ENCODE measurements at places on chromosomes 13 and 19.

DNA sequence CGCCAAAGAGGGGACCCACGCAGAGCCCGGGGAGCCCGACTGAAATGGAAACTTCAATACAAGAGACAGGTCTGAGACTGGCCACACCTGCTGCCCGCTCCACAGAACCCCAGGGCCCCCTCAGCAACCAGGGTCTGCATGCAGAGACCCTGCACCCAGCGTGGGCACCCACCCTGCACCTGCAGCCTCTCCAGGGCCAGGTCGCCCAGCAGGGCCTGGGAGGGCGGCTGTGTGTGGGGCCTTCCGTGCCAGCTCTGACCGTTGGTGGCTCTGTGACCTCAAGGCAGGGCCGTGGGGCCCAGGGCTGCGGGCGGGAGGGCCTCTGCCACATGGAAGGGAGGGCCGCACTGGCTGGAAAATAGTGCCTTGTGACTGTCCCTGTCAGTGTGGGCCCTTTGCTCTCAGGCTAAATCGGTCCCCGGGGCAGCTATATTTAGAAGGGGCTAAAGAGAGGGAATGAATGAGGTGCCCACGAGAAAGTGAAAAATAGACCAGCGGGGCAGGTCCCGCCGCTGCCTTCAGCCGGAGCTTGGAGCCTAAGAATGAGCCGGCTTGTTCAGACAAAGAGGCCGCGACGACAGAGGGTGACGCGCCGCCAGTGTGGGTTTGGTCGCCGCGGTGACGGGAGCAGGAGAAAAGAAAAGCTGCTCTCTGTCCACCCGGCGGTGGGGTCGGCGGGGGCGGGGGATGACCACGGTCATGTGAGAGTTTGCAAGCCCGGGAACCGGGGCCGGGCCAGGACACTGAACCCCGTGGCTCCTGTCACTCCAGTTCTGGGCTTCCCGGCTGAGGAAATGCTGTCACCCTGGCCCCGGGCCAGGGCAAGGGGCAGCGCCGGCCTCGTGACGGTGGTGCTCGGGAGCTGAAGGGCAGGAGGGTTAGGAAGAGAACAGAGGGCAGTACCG, 70.5 kb downstream of the GADD45B start:
- no peak for DNase-seq

GRCh38 chr19:42024622-42025111, 30.6 kb upstream of the ATP1A3 start:
- DNase-seq: no peak

DNA sequence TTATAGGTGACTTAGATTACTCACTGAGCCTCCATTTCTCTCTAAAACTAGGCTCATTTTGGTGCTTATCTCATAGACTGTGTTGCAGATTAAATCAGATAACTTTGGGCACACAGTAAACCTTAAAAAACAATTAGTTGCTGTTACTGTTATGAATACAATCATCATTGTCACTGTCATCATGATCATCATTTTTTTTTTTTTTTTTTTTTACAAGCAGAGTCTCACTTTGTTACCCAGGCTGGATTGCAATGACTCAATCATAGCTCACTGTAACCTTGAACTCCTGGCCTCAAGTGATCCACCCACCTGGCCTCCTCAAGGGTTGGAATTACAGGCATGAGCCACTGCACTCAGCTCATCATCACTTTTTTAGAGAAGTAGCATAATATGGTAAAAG, 60.0 kb downstream of the VWA8 start:
- no peak for DNase-seq

- no peak for DNase-seq
These were observed 5.5 kb upstream of the LILRA6 start for GRCh38 chr19:54248016-54248601.

- no peak for DNase-seq
These were observed 46.8 kb downstream of the VAV1 start for GRCh38 chr19:6819323-6819722.

GRCh38 chr13:86378628-86379027, 579.4 kb upstream of the SLITRK6 start:
- DNase-seq: no peak

- no peak for DNase-seq
These were observed 4.7 kb upstream of the RSPH6A start for GRCh38 chr19:45819769-45820168.

- DNase-seq: no peak
These were observed 11.1 kb downstream of the DAZAP1 start for GRCh38 chr19:1418496-1418775.

DNA sequence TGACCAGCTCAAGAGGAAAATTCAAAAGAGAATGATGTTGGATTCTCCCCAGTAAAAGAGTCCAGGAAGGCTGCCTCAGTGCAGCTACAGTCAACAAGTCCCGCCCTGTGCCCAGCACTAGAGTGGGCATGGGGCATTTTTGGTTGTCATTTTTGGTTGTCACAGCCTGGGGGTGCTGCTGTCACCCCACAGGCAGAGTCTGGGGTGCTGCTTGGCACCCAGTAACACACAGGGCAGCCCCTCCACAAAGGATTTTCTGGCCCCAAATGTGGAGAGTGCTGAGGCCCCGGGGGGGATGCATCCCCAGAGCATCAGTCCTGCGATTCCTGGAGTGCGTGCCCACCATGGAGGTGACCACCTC, 28.2 kb upstream of the TMEM255B start:
- no peak for DNase-seq

GRCh38 chr13:112217431-112217830, 150.5 kb downstream of the SOX1 start:
- DNase-seq: no peak

GRCh38 chr13:44758630-44759383, 182.7 kb upstream of the TSC22D1 start:
- no peak for DNase-seq

- DNase-seq: no peak
These were observed 13.2 kb downstream of the ING1 start for GRCh38 chr13:110726726-110727125.

DNA sequence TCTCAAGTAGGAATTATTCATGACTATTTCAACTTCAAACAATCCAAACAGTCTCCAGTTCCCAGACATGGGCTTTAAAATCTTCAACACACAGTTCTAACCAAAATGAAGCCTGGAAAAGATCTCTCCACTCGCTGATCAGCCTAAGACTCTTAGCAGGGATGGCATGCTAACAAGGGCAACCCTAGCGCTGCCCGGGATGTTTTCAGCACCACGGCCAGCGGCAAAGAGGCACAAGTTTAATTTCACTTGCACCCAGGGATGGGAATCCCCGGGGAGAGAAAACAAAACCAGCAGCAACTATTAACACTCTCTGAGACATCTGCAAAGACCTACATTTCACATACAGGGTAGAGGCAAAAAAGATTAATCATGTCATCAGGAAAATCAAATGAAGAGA, 43.0 kb downstream of the CACNA1A start:
- no peak for DNase-seq

DNA sequence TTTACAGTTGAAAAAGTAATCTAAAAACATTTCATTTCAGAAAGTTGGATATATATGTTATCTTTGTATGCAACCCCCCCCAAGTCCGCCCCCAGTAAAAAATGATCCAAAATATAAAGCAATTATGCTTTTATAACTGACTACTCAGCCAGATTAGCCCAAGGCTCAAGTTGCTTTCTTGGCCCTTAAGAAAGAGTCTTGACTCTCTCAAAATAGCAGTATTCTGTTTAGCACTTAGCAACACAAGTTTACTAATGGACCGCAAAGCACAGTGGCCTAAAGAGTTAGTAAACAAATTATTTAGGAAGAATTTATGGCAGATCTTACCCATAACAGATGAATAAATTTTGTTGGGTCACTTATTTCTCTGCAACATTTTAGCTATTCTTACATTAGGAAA, 86.9 kb downstream of the ELF1 start:
- no peak for DNase-seq

DNA sequence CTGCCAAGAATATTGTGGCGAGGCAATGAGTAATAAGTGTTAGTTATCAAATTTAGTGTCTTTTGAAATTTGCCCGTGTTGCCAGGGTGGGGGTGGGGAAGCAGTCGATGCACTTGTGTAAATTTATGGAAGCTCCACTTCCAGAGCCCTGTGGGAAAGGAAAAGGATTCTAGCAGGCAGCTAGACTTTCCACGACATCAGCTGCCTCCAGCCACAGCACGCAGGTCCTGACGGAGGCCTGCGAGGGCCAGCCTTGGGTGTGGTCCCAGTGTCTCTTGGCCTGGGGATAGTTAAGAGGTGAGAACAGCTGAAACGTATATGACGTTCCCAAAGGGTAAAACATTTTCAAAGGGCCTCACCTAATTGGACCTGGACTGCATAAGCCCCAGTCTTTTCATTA, 433.0 kb downstream of the TSHZ3 start:
- no peak for DNase-seq

DNA sequence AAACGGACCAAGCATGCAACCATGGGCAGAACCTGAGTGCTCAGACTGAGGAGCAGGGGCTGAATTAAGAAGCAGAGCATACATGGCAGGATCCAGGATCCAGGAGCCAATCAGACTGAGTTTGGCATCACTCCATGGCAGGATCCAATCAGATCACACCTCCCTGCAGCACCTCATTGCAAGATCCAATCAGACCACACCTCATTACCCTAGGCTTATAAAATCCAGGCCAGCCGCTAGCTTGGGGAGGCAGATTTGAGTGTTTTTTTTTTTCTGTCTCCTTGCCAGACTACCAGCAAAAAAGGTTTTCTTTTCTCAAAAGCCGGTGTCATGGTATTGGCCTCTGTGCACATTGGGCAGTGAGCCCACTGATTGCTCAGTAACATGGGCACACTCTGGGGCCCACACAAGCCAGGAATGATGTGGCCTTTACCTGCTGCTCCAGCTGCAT, 127.9 kb upstream of the GJB6 start:
- no peak for DNase-seq

DNA sequence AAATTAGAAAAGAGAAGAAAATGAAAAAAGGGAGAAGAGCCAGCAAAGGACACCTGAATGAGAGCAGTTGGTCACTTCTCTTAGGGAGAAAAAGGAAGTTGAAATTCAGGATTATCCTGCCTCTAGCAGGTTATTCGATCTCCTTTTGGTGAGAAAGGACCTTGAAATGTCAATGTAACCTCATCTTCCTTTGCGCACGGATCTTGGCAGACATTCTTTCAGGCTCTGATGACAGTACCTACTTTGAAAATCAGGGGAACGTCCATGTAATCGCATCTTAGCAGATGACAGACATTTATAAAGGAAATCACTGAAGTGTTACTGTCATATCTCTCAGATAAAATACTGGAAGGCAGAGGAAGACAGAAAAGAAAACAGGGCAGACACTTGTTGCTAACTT, 36.7 kb downstream of the FRY start:
- no peak for DNase-seq

- DNase-seq: no peak
These were observed 62.9 kb downstream of the TRPC4 start for GRCh38 chr13:37806666-37807065.

DNA sequence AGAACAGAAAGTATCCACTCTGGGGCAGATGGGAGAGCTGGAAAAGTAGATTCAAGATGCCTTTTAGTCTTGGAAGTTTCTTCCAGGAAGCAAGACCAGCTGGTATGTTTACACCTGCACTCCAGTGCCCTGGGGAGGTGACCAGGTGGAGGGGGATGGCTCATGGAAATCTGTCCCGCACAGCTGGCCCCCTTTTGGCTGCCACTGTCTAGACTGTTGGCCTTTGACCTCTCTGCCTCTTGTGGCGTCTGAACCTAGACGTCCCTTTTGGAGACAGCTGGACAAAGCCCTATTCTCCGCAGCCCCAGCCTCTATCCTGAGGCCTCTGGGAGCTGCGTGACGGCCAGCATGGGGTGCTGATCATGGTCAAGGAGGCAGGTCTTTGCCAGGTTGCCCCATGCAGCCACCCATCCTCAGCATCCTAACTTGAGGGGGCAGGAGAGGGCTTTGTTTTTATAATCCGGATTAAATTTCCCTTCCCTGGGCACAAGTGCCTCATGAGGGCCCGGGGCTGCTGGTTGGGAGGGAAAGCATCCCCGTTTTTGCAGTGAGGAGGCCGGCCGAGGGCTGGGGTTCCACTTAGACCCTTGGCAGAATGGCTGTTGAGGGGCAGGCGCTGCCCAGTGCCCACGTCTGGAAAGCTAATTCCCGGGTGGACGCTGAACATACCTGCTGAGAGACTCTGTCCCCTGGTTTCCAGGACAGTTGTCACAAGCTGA, 17.3 kb upstream of the GDF15 start:
- peak; percentile 82 for DNase-seq

- no peak for DNase-seq
These were observed 132.9 kb downstream of the RAP2A start for GRCh38 chr13:97566907-97567306.

DNA sequence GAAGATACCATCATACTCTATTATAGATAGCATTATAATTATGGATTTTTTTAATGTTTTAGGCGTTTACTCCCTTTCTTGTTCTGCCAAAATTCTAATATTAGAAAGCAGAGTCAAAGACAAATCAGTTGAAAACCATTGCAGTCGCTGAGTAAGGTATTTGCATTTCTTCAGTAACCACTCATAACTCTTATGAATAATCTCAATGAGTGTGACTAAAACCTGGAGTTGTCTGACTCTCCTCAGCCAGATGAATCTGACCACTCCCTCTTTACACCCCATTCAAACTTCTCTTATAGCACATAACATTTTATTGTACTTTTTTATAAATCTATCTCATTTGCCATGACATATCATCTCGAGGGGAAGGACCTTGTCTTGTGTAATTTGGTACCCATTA, 1006.5 kb downstream of the DIAPH3 start:
- no peak for DNase-seq

DNA sequence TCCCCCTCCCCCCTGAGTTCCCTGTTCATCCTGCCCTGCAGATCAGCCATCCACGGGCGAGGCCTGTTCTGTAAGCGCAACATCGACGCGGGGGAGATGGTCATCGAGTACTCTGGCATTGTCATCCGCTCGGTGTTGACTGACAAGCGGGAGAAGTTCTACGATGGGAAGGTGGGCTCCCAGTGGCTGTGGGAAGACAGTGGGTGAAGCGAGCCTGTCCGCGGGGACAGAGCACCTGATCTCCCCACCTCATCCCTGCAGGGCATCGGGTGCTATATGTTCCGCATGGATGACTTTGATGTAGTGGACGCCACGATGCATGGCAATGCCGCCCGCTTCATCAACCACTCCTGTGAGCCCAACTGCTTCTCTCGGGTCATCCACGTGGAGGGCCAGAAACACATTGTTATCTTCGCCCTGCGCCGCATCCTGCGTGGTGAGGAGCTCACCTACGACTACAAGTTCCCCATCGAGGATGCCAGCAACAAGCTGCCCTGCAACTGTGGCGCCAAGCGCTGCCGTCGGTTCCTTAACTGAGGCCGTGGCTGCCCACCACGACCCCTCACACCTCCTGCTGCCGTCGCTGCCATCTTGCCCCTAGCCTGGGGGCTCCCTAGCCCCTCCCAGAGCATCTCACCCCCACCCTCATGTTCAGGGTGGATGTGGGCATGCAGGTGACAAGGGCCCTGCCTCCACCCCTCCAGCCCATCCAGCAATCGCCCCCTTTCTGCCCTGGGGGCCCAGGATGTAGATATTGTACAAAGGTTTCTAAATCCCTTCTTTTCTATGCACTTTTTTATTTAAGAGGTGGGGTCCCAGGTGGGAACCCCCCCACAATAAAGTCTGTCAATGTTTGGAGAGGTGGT, 4.0 kb downstream of the IGFLR1 start:
- DNase-seq: no peak

- DNase-seq: peak; percentile 73
These were observed 1.1 kb upstream of the SWSAP1 start for GRCh38 chr19:11373166-11373884.

- no peak for DNase-seq
These were observed 10.0 kb downstream of the CHAMP1 start for GRCh38 chr13:114324334-114324733.

- DNase-seq: no peak
These were observed 9.4 kb downstream of the HMGB1 start for GRCh38 chr13:30456290-30456689.

Data from NCI-H524 (cell line).